NCI-H82 (cell line): ENCODE measurements at places on chromosomes 6 and 20.

- DNase-seq: no peak
Measured at GRCh38 chr6:11609324-11610071, 71.9 kb downstream of the TMEM170B start.

- no peak for DNase-seq
Measured at GRCh38 chr6:161532536-161532935, 258.7 kb upstream of the AGPAT4 start.

- DNase-seq: no peak
Measured at GRCh38 chr6:150269857-150270223, 99.0 kb upstream of the IYD start.

GRCh38 chr6:96391776-96392360, 129.7 kb upstream of the UFL1 start:
- DNase-seq: peak; percentile 79

GRCh38 chr6:15994814-15995459, 133.9 kb upstream of the MYLIP start:
- DNase-seq: no peak
